ENCODE measurements at places on chromosomes 4 and X.

DNA sequence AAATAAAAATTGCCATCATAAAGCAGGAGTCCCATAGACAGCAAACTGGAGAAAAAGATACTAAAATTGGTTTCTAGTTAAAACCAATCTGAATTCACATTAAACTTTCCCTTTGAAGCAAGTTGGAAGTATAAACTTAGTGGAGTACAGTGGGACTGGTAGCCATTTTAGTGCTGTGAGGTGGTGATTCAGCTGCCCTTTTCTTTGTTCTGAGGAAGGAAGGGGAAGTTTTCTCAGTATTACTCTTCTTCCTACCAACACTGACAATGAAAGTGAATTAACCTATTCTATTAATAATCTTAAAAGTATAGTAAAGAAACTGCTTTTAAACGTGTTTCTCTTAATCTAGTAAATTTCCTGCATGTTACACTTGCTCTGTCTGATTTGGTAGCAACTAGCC is 36.7 kb downstream of the SLC9A6 start:
- no peak for DNase-seq

DNA sequence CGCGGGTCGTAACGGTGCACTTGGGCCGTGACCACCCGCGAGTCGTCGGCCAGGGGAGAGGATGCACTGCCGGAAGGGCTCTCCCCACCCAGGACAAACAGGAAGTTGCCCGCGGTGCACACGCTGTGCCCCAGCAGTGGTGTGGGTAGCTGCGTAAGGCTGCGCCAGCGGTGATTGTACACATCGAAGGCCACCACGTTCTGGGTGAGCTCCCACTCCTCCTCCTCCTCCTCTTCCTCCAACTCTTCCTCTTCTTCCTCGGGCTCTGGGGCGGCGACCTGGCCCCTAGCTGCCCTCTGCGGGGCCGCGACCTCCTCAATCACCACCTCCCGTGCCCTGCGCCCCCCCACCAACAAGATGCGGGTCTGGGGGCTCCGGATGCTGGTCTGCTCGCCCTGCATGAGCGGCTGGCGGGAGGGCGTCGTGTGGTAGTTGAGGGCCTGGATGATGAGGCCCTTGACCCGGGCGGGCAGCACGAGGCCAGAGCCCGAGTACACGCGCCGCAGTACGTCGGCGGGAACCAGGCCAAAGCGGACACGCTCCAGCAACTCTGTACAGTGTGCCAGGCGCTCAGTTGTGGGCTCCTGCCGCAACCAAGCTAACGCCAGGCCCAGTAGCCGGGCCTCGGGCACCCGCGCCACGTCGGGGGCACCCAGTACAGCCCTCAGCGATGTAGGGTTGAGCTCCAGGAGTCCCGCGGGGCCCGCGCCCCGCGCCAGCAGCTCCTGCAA is 1.4 kb downstream of the KLHL34 start:
- DNase-seq = no peak

DNA sequence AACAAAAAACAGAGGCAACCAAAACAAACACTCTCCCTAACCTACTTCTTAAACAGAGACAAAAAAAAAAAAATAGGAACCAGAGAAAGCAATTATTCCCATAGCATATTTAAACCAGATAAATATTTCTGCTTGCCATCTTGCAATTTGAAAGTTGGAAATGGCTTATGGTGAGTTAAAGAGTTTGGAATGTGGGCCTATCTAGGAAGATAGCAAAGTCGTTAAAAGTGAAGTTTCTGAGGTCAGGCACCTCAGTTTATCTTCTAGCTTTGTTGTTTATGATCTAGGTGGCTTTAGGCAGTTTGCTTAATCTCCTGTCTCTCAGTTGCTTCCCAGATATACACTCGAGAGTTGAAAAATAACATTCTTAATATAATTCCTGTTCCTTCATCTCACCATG is 284.2 kb downstream of the KCNIP4 start:
- DNase-seq = no peak

GRCh38 chr4:182062458-182062857 is 180.7 kb upstream of the TENM3 start:
- no peak for DNase-seq

GRCh38 chr4:123701131-123701575 is 304.6 kb downstream of the SPRY1 start:
- DNase-seq = no peak

GRCh38 chr4:110622841-110623717 is at the start of gene PITX2:
Gene PITX2 (minus strand): TSS chr4:110623077. CDS start chr4:110622460, 617 bp downstream.
- no peak for DNase-seq

- DNase-seq = no peak
Observed at GRCh38 chrX:140503714-140504351, 1.0 kb downstream of the SOX3 start.

DNA sequence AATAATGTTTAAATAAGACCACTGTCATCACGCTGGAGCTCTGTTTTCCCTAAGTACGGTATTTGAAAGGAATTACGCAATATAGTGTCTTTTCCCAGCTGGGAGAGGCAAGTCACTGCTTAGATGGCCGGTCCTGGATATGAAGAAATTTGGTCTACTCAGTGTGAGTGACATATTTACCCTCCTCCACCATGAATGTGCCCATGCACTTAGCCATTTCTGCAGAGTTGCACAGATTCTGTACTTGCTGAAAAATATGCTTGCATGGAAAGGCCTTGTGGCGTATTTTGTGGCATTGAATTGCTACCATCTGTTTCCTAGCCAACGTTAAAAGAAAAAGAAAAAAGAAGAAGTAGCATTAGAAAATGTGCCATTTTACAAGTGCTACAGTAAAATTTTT is 73.1 kb downstream of the ADGRL3 start:
- no peak for DNase-seq

DNA sequence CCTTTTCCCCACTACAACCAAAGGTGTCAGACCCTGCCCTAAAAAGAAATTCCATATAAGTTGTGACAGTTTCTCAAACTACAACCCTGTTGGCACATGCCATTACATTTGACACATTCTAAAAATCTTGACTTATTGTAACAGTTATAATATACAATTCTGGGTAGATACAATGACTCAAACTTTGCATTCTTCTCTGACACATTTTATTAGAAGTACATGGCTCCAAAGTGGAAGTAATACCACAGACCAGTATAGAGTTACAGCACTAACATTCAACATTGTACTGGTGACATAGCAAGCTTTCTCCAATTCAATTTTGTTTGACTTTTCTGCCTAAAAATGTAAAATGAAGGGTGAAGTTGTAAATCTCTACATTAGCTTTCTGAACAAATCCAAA is 196.6 kb upstream of the ETNPPL start:
- no peak for DNase-seq

DNA sequence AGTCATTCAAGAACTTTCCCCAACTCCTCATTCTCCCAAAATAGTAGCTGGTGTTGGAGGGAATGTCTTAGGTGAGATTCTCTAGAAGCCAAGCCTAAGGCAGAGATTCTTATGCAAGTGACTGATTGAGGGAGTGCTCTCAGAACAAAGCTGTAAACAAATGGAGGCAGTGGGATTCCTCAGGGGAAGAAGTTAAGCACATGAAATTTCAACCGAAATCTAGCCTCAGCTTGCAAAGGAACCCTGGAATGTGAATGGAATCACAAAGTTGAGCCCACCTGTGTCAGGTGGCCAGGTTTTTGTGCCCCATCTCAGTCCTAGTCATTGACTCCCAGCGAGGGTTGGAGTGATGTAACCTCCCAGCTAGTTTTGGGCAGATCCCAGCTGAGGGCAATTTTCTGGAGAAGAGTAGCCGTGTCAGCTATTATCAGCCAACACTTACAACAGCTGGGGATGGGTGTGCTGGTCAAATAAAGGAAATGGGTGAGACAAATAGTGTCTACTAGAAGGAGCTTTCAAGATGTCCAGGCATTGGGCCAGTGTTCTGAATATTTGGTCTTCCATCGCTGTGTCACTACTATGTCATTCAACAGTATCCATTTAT is 29.7 kb upstream of the FGF2 start:
- DNase-seq = no peak

GRCh38 chr4:101258883-101259282 is 88.4 kb downstream of the PPP3CA start:
- no peak for DNase-seq

- DNase-seq = no peak
Observed at GRCh38 chr4:83013902-83014301, 3.3 kb upstream of the LIN54 start.

DNA sequence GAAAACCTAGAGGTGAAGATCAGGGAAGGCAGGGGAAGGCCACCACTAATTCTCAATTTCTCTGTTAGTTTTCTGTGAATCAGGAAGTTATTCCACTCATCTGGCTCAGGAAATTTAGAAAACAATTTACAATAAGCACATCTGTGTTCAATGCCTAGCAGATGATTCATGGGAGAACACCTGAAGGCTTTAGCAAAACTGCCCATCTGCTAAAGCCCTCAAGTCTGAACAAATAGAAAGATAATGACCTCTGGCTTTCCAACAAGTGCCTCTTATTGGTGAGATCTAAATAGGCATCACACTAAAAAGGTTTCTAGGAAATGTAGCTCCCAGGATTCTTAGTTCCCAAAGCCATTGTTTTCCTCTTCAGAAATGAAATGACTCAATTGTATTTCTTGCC is 122.1 kb upstream of the GNPDA2 start:
- DNase-seq = no peak
